ENCODE measurements at places on chromosomes 2 and 18.

GRCh38 chr18:42268798-42269197, 313.8 kb downstream of the PIK3C3 start:
- no peak for DNase-seq

DNA sequence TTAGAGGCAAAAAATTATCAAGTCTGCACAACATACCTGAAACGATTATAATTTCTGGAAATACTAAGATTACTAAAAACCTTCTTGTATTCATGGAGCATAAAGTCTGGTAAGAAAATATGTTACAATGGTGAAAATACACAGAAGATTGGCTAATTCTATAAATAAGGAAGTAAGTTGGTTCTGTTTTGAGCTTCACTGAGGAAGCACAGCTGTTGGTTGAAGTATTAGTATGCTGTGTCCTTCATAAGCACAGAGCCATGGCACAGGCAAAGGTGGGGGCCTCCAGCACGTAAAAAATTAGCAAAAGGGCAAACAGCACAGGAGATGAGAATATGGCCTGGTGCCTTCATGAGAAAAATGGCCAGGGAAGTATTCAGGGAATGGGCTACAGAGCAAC, 40.4 kb upstream of the ANKRD62 start:
- DNase-seq, result no peak

GRCh38 chr2:163834221-163834620, 98.4 kb upstream of the FIGN start:
- no peak for DNase-seq

DNA sequence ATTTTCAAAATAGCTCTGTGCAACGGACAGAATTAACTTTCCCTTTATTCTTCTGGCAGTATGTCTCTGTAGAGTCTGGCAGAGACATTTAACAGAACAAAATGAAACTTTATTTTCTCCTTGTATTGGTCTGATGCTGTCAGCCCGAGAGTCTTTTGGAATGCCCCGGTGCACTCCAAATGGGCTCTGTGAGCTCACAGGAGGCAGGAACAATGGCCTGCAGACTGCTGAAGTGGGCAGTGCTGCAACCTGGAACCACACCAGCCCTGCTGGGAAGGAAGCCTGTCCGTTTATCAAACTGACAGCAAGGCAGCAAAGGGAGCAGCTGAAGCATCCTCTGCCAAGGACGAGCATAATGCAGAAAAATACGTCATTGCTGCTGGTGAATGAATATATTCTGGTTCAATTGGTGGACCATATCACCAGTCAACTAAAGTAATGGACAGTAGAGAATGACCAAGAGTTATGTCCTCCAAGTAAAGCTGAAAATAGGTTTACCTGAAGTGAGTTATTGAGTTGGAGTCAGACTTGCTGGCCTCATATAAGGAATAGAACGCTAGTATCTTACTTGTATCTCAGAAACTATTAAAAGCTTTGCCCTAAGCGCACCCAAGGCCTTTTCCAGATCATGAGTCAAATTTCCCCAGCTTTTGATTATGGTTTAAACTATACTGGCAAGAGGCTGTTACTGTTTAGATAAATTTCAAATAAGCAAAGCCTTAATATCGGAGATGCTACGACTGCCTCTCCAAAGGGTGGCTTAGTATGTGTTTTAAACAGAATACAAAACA, 207.6 kb upstream of the TANK start:
- no peak for DNase-seq

DNA sequence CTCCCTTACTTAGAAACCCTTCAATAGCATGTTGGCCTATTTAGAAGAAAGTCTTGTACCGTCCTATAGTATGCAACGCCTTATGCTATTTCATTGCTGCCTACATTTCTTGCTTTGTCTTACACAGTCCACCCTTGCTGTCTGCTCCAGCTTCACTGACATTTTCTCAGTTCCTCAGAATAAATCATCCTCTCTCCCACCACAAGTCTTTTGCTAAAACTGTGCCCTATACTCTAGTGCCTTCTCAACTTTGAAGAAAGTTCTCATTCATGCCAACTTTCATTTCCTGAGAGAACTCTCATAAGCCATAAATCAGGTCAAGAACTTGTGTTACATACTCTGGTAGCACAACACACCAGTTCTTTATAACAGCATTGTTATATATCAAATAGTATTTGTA, 54.3 kb upstream of the COL3A1 start:
- DNase-seq, result no peak

GRCh38 chr2:224357098-224357901, 44.6 kb downstream of the FAM124B start:
- DNase-seq, result peak; percentile 31

DNA sequence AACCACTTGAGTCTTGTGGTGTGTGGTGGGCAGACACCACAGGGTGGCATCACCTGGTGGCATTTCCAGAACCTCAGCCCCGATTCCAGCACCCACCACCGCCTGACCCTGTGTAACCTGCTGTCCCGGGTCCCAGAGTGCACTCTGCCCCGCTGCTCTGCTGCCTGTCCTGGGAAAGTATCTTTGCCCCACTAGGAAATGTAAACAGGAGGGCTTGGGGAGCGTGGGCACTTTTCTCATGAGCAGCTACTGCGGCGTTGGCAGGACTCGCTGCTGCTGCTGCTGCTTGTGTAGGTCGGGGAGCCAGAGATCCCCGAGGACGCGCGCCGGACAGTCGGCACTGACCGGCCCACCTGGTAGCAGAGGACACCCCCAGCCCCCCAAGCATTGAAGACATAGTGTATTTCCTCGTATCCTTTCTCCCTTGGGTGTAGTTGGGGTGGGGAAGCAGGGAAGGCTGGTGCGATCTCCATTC, 13.4 kb downstream of the DTYMK start:
- DNase-seq, result no peak

DNA sequence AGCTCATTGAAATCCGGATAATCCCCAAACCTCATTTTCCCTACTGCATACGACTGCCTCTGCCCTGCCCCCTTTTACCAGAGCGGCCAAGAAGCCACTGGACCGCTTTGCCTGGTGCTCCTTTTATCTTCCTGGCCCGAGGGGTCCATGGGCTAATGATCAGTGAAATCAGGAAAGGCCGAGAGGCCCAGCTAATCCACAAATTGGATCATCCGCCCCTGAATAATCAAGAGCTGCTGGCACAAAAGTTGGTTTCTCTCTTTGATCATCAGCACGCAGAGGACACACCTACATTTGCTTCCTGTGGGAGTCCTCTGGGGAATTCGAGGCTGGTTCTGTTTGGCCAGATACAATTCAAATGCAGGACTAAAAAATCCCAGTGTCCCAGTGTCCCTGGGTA, 144.5 kb downstream of the INSIG2 start:
- no peak for DNase-seq

GRCh38 chr2:113248997-113249770, 29.5 kb downstream of the PAX8 start:
- peak; percentile 61 for DNase-seq

DNA sequence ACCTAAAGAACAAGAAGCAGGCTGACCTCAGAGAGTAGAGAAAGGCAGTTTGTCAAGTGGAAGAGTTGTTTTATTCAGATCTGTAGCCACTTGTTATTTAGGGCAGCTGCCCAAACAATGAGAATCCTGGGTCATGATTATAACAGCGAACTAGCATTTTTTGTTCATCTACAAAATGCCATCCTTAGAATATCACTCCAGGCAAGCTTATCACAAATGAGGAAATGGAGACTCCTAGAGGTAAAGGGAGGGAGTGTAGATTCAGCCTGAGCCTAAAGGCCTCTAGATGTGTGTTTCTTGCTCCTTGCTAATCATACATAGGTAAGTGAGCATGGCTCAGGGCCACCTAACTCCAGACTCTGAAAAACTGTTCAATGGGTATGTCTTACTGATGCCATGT, 126.1 kb downstream of the HNMT start:
- no peak for DNase-seq

DNA sequence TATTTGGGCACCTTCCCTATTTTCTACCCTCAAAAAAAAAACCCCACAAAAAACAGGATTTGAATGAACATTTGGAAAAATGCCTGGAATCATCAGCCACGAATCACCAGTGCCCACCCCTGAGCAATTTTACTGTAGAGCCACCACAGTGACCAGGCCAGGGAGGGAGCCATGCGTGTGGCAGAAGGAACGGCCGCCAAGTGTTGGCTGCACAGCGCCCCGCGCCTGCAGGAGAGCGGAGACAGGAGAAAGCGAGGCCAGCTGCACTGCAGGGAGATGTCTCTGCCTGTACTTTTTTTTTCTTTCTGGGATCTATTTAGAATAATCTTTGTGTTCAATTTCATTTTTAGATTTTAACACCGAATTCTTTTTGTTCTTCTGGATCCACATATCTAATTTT, 269.3 kb upstream of the RAB12 start:
- DNase-seq, result no peak

DNA sequence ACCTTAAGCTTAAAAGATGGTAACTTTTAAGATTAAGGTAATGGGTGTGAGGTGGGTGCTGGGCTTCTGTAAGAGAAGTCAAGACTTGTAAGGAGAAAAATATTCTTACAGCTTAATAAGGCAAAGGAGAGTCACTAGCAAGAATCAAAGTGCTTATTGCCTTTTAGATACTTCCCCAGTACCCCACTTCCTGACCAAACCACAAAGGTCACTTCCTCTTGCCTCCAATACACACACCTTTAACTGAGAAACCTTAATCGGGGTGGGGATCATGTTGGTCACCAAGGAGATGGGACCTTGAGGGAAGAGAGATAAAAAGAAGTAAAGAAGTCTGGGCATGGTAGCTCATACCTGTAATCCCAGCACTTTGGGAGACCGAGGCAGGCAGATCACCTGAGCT, 10.6 kb upstream of the ATG16L1 start:
- DNase-seq, result no peak

DNA sequence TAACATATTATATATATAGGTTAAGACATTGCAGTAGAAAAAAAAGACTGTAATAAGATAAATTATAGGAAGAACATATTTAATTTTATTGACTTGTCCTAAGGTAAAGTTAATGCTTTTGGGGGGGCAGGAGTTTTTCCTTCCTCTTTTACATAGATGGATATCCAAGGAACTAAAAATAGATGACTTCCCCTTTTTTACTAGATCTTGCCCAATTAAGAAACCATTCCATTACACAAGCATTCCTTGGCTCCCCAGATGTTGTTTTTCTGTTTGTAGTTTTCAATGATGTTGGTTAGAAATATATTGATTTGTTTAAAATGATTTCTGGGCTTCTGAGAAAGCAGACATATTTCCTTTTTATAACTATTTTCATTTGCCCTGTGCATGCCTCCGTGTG, 22.4 kb upstream of the PMAIP1 start:
- no peak for DNase-seq

GRCh38 chr2:14120376-14120775, 512.1 kb upstream of the LRATD1 start:
- DNase-seq, result no peak

- no peak for DNase-seq
These were observed 136.6 kb upstream of the ASB18 start for GRCh38 chr2:236400594-236401360.

GRCh38 chr18:48780201-48780912, 170.4 kb downstream of the SMAD7 start:
- DNase-seq, result no peak

DNA sequence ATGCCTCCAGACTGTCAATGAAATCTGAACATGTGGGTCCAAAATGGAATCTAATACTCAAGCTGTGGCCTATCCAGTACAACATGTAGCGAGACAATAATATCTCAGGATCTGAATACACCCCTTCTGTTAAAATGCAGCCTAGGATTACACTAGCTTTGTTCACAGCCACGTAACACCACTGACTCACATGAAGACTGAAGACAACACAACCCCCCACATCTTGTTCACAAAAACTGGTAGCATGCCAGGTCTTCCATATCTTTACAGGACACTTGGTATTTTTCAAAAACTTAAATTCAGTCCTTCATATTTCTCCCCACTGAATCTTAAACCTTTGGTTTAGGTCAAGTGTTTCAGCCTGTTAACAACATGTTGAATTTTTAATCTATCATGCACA, 84.2 kb downstream of the SLC8A1 start:
- no peak for DNase-seq

DNA sequence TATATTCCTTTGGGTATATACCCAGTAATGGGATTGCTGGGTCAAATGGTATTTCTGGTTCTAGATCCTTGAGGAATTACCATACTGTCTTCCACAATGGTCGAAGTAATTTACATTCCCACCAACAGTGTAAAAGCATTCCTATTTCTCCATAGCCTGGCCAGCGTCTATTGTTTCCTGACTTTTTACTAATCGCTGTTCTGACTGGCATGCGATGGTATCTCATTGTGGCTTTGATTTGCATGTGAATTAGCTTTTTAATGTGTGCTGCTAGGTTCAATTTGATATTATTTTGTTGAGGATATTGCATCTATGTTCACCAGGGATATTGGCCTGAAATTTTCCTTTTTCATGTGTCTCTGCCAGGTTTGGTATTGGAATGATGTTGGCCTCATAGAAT, 67.4 kb upstream of the VRK2 start:
- DNase-seq, result no peak

GRCh38 chr18:37871561-37871960, 306.0 kb upstream of the CELF4 start:
- DNase-seq, result no peak

DNA sequence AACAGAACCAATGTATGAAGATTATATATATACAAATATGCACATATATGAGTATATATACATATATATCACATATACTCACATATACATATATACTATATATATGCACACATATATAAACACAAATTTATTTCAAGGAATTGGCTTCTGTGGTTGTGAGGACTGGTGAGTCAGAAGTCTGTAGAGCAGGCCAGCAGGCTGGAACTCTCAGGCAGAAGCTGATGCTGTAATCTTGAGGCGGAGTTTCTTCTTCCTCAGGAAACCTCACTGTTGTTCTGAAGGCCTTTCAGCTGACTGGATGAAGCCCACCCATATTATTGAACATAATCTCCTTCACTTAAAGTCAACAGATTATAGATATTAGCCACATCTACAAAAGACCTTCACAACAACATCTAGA, 143.9 kb upstream of the CREB1 start:
- DNase-seq, result no peak

GRCh38 chr18:60064271-60064670, 164.5 kb downstream of the PMAIP1 start:
- DNase-seq, result no peak

GRCh38 chr2:101750688-101751087, 53.2 kb downstream of the MAP4K4 start:
- no peak for DNase-seq

GRCh38 chr2:237152361-237152760, 66.7 kb downstream of the COPS8 start:
- no peak for DNase-seq

- DNase-seq, result no peak
These were observed 139.3 kb downstream of the MYCN start for GRCh38 chr2:16079637-16080036.

DNA sequence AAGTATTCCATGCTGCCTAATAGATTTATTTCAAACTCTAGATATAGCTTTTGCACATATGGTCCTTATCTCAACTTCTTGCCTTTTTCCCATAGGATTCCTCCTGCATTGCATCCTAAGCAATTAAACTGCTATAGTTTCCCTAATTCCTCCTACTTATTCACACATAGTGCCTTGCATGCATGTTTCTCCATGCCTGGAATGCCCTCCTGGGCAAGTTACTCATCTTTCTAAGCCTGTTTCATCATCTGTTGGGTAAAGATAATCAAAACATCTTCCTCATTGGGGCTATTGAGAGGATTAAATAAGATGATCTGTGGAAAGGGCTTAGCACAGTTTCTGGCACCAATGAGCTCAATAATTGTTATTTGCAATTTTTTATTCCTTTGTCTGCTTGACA, 726.5 kb downstream of the SLC4A3 start:
- DNase-seq, result no peak

GRCh38 chr18:50563376-50563775, 3.5 kb downstream of the MAPK4 start:
- no peak for DNase-seq

Data from activated T-helper 1 cell treated with anti-CD3 and anti-CD28 coated beads, Interleukin-2, amount 50 U/mL, for 16 hours (primary cell).